ENCODE measurements at places on chromosomes 7 and 10. TPM values are rescaled to one million over a fixed set of nuclear protein-coding genes. Genes with fewer than 3 reads are reported as not detected.

CDH23 gene
- 9.6 TPM for total RNA-seq

DNA sequence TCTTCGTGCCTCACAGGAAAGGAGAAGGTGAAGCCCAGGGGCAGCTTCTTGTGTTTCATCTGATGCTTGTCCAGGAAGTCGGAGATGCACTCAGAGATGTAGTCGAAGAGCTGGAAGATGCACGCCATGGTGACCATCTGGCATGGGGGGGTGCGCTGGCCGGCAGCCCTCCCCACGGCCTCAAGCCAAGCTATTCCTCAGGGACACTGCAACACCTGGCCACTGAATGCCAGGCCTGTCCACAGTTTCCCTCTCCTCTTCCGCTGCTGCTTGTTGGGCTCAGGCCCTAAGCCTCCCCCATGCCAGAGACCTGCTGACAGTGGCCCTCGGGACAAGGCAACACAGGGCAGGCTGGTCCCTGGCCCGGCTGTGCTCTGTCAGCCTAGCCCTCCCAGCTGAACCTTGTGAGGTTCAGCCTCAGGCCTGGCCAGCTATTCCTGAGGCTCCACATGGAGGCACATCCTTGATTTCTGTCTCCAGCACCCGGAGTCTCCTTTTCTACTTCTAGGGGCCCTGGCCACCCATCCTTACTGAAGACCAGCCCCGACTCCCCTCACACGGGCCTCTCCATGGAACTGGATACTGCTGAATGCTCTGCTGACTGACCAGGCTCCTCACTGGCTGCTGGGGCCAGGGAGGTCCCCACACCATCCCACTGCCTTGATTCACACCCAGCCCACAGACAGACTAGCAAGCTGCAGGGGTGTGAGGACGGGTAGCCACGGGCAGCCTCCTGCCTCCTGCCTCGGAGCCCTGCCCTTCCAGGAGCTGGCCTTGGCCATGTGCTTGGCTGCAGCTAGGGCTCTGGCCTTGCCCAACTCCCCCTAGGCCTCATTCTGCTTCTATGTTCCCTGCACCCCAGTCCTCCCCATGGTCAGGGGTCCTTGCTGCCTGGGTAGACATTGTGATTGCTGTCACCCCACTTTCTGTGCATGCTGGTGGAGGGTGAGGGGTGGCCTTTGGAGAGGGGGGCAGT lies 10.1 kb upstream of the MYL7 start:
- no peak overlapping the region for H3K4me3 ChIP-seq
- H3K36me3 ChIP-seq: no peaks in the 10 kb centered on the region
- no peaks in the 10 kb centered on the region for H3K4me1 ChIP-seq

CDHR1 gene
- 0.29 TPM for total RNA-seq

DNA sequence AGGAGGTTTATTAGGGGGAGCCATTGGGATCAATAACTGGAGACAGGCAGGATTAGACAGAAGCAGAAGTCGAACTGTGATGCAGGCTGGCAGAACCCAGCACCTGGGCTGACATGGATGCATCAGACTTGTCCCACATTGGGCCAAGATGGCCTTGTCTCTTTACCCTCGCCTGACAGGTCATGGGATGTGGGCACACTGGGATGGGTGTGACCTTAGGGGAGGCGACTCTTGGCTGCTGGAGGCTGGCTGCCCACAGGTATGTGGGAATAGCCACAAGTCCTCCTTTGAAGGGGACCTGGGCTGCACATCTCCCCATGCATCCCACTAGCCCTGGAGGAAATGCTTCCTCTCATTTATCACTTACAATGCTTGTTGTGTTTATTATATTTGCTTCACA lies 17.3 kb downstream of the NFE2L3 start:
- no peaks in the 10 kb centered on the region for H3K27me3 ChIP-seq
- peaks cover 21% of the 10 kb centered on the region for H3K4me1 ChIP-seq
- H3K36me3 ChIP-seq: peaks cover 11% of the 10 kb centered on the region
- H3K27ac ChIP-seq: no peak overlapping the region

ADARB2 gene
- total RNA-seq: not detected

DNAH11 gene
- 0.19 TPM for total RNA-seq
